HFFc6 (cell line): ENCODE measurements at places on chromosomes 12 and 14.
A peak's percentile ranks its signal among the peaks of the same experiment; 100 is the strongest.

DNA sequence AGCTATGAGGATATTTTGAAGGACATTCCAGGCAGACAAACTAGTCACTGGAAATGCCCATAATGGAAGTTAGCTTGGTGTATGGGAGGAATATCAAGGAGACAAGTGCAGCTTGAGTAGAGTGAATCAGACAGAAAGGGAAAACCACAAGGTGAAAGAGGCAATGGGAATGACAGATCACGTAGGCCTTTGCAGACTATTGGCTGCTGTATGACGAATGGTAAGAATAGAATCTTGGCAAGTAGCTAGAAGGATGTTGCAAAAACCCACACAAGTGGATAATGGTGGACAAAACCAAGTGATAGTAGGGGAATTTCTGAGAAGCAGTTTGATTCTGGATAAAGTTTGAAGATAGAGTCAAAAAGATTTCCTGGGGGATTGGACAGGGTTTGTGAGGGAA is 196.9 kb upstream of the NOVA1 start:
- DNase-seq, result no peak

- no peak for DNase-seq
Measured at GRCh38 chr12:30450872-30451271, 244.8 kb downstream of the IPO8 start.

GRCh38 chr12:111091051-111091450 is 170.7 kb upstream of the MYL2 start:
- no peak for DNase-seq

- DNase-seq, result peak; percentile 88
Measured at GRCh38 chr12:109818905-109819500, 14.2 kb downstream of the TRPV4 start.

DNA sequence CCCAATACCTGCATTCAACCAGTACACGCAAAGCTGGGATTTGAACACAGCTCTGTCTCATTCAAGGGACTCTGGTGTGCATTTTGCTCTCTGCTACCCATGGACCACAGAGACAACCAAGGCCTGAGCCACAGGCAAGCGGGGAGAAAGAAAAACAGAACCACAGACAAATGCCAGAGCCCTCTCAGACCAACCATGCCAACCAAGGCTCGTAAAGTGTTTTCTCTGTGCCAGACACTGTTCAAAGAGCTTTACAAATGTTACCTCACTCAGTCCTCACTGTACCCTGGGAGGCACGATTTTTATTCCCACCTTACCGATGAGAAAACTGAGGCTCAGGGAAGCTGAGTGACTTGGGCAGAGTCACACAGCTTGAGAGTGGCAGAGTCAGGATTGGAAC is 32.4 kb upstream of the EML1 start:
- DNase-seq, result no peak

DNA sequence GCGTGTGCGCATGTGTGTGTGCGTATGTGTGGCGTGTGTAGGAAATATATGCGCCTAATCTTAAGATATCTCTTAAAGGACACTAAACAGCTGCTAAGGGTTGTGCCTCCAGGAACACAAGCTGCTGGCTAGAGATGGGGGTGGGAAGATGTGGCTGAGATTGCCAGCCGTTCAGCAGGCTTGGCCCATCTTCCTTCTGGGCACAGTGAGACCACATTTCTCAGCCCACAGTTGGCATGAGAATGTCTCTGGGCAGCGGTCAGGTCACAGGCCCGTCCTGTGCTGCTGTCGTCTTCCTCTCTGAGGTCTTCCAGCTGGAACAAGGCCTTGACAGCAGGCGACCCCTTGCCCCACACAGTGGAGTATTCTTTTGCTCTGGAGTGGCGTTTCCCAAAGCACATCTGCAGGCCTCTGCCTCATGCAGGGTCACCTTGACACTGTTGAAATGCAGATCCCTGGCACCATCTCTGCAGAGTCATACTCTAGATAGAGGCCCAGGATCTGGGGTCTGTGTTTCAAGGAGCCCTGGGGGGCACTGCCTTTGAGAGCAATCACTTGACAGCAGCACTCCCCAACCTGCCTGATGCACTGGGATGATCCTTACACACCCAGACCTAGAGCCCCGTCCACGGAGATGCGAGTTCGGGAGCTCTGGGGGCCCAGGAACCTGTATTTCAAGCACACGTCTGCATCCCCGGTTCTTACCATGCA is 335.5 kb upstream of the SFSWAP start:
- no peak for DNase-seq

- no peak for DNase-seq
Measured at GRCh38 chr12:6963016-6963731, 7.3 kb downstream of the PHB2 start.

DNA sequence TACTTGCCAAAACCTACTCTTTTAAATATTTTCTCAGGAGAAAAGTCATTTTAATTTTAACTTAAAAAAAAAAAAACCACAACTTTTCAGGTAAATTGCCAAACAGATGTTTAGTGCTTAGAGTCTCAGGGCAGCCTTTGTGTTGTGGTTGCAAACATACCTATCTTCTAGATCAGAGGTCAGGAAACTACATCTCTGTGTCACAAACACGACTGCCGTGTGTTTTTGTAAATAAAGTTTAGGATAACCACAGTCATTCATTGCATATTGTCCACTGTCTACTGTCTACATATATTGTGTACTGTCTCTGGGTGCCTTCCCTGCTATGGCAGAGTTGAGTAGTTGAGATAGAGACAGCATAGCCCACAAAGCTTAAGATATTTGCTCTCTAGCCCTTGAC is 48.9 kb downstream of the DYRK2 start:
- DNase-seq, result no peak

GRCh38 chr12:40253936-40254335 is 29.1 kb downstream of the LRRK2 start:
- no peak for DNase-seq

DNA sequence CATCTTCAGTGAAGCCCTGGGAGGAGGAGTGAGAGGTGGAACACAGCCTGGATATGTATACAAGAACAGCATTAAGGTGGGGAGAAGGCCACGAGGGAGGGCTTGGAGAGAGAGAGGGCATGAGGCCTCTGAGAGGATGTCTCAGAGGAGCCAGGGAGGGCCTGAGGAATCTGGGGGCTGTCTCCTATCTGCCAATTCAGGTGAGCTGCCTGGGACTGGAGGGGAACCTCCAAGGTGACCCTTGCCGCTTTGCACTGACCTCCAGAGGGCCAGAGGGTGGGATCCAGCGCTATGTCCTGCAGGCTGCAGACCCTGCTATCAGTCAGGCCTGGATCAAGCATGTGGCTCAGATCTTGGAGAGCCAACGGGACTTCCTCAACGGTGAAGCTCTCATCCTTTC is 4.4 kb downstream of the ARHGEF25 start:
- DNase-seq, result no peak

GRCh38 chr12:66035288-66035966 is 95.1 kb downstream of the LLPH start:
- peak; percentile 66 for DNase-seq

DNA sequence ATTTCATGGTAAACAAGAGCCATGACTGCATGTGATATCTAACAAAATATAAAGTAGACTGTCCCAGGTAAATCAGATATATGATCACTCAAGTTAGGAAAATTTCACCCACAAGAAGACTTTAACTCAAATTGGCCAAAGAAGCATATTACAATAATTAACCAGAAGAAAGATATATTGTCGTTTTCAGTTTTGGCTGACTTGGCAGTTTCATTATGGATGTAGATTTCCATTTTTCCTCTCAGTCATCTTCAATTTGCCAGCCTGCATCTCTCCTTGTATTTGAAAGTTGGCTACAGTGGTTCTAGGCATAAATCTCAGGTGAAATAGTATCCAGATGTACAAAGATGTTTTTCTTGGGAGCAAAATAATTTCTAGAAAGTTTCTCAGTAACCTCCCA is 761.6 kb downstream of the LRFN5 start:
- DNase-seq, result no peak

DNA sequence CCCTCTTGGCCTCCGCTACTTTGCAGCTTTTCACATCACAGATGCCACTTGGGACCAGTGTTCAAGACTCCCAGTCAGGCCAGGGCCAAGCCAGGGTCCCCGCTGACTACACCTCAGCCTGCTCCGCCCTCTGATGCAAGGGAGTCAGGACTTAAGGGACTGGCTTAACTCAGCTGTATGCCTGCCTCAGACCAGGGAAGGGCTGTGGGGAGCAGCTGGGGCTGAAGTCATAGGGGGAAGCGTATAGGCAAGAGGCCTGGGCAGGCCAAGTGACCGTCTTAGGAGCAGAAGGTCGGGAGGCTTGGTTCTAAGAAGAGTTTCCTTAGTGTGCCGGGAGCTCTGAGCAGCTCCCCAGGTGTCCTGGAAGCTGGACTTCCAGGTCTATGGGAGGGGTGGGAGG is 21.9 kb downstream of the KDM2B start:
- no peak for DNase-seq

DNA sequence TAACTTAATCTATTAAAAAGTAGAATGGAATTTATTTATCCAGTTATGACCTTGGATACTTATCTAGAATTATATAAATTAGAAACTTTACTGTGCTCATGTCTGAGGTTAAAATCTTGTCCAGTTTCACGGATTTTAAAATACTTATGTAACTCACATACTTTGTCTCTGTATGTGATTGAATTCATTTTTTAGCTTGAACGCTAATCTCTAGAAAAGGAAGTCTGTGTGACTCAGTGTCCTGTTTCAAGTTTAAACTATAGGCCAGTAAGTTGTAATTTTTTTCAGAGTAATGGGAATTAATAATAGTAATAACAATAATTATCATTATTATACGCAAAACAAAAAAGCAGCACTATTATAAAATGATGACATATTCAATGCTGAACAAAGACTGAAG is 168.6 kb downstream of the CPNE8 start:
- DNase-seq, result no peak

DNA sequence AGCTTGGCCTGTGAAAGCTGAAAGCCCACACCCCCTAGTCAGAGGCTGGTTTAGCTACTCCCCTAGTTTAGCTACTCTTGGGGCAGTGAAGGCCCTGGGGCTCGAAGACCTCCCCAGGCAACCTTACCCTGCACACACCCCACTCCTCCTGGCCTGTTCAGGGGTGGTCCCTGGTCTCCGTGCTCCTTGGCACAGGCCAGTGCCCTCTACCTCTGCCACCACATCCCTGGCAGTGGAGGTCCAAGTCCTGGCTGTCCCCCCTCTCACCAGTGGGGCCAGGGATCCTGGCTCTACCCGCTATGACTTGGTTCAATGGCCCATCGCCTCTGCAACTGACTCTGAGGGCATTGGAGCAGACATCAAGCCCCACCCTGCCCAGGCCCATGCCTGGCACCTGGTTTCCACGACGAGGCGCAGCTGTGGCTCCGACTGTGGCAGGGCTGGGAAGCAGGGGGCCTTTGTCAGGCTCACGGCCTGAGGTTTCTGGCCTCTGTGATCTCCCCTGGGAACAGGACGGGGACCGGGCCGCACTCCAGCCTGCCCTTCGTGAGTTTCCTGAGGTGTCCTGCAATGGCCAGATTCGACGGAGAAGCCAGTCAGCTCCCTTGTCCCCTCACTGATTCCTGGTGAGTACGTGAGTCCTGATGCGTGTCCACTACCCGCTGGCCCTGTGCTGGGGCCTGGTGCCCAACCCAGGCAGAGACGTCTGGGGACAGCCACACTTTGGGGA is 5.7 kb downstream of the TMEM121 start:
- no peak for DNase-seq

DNA sequence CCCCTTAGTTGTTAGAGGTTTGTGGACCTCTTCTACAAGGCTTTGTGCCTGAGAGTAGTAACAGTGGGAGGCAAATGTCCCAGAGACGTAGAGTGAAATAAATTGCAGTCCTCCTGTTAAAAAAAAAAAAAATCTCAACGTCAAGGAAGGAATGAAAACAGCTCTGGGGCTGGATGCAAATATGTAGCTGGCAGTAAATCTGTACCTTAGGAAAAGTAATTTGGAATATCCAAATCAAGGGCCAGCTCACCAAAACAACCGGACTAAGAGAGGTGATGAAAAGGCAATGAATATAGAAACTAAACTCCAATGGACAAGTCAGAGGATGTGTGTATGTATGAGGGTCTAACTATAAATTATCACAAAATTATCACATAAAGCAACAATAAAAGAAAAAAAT is 27.0 kb downstream of the SINHCAF start:
- DNase-seq, result no peak

DNA sequence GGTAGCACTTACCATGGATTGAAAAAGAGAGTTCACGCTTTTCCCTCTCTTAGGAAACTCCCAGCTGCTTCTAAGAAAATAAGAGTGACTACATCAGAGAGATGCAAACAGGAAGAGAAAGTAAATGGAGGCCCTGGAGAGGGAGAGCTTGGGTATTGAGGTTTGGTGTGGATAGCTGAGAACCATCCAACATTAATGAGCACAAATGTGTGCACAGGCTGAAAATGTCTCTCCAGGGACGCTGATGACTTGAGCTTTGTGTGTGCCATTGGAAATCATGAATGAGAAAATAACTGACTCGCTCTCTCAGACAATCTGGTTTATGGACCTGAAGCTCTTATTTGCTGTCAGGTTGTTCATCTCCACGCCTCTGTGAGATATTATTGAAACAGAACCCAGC is 318.8 kb downstream of the NRXN3 start:
- no peak for DNase-seq

DNA sequence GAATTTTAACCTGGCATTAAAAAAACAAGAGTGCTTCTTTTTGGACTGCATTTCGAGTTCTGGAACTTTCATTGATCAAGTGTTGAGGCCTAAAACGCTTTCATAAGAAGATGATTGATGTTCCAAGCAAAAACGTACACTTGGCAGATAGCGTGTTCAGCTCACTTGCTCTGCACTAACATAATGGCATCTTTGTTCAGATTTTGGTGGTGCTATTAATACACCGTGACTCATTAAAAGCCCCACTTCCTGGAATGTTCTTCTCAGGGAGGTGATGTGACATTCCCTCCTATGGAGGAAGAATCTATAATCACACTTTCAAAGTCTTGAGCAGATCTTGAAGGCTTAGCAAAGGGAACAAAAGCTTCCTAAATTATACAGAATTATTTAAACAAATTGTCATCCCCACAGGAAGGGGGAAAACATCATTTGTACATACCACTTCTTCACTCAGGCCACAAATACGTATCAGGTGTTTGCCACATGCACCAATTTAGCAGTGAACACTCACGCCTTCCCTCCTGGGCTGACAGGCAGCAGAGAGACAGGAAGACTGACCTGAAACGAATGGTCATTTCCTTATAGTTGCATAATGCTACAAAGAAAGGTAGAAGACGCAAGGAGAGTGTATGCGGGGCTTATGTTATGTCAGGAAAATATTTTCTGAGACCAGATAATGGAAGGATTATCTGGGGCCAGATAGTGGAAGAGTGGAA is 15.4 kb downstream of the HSP90AA1 start:
- peak; percentile 25 for DNase-seq

DNA sequence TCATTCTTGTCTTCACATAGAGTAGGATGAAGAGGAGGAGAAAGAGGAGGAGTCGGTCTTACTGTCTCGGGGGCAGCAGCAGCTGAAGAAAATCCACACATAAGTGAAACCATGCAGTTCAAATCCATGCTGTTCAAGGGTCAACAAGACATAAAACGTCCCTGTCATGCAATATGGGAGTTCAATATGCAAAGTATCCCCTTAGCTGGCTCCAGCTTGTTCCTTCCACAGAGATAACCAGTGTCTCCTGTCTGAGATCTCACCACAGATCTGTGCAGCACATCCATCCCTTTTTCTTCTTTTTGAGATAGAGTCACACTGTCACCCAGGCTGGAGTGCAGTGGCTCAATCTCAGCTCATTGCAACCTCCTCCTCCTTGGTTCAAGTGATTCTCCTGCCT is 357.5 kb downstream of the GALC start:
- DNase-seq, result no peak
